ENCODE measurements at places on chromosomes 6 and 20. TPM values are rescaled to one million over a fixed set of nuclear protein-coding genes. Genes with fewer than 3 reads are reported as not detected.

GPX5 gene
- total RNA-seq: not detected

TAAR2 gene
- total RNA-seq: not detected

GPR31 gene
- not detected for total RNA-seq

PRL gene
- not detected for total RNA-seq

MEI4 gene
- total RNA-seq: 0.05 TPM

HSD17B8 gene
- 39.3 TPM for total RNA-seq

SNPH gene
- total RNA-seq: 2.8 TPM

TSHZ2 gene
- 8.1 TPM for total RNA-seq

TINAG gene
- total RNA-seq: not detected

SLC52A3 gene
- total RNA-seq: 2.2 TPM

TNNC2 gene
- total RNA-seq: 2.6 TPM

GRCh38 chr6:35602133-35602946 lies 86.4 kb downstream of the FKBP5 start:
- peak; percentile 76 for DNase-seq

DNA sequence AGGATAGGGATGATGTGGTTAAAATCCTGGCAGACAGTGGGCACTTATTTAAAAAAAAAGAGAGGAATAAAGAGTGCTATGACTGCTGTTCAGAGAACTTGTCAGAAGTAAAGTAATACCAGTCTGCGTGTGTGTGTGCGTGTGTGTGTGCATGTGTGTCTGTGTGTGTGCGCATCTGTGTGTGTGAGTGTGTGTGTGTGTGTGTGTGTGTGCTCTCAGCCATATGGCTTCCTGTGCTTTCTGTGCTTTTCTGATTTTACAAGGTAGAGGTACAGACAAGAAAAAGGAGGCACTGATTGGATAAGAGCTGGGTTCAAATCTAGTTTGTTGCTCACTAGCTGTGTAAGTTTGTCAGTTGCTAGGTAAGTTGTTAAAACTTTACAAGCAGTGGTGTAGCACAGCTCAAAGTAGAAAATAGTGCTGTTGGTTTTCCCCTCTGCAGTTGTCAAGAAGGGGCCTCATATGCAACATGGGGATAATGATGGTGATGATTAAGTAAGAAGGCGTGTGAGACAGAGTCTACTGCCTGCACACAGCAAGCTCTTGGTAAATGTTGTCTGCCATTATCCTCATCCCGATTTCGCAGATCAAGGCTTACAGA lies 155.3 kb upstream of the ZNF217 start:
- DNase-seq: no peak

DNA sequence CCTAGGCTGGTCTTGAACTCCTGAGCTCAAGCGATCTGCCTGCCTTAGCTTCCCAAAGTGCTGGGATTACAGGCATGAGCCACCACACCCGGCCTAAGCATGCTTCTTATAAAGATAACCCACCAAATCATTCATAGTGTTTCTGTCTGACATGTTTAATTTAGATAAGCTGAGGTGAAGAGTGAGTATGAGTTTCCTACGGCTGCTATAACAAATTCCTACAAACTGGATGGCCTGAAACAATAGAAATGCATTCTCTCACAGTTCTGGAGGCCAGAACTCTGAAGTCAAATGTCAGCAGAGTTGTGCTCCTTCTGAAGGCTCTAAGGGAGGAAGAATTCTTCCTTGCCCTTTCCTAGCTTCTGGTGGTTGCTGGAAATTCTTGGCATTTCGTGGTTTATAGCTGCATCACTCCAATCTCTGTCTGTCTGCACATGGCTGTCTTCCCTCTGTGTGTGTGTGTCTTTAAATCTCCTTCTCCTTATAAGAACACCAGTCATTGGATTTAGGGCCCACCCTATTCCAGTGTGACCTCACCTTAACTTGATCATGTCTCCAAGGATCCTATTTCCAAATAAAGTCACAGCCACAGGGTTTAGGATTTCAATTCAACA lies 29.9 kb downstream of the MAPK13 start:
- no peak for DNase-seq

- peak; percentile 85 for DNase-seq
These were observed 96.2 kb upstream of the RSPO3 start for GRCh38 chr6:127022302-127022701.

GRCh38 chr20:13857304-13857703 lies 72.5 kb downstream of the NDUFAF5 start:
- DNase-seq: no peak

- peak; percentile 70 for DNase-seq
These were observed 14.2 kb downstream of the PAX1 start for GRCh38 chr20:21719592-21720214.

- no peak for DNase-seq
These were observed 3.6 kb downstream of the SOX4 start for GRCh38 chr6:21596949-21597682.

DNA sequence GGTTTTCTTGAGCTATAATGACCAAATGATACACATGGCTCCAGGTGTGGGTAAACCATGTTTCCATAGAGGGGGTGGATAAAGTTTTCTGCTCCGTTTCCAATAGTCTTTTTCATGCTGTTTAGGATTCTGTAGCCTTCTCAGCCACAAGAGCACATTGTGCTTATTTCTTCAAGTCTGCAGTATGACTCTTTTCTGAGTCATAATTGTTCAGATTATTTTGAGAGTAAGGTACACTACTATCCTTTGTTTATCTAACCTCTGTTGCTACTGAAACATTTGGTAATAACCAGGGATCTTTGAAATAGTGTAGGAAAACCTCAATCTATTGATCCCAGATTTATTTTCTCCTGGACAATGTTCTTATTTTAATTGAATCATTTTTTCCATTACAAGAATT lies 247.9 kb upstream of the BMP2 start:
- DNase-seq: no peak

- no peak for DNase-seq
These were observed 158.9 kb downstream of the FLRT3 start for GRCh38 chr20:14178528-14178927.

GRCh38 chr6:159445351-159445750 lies 247.7 kb downstream of the SOD2 start:
- no peak for DNase-seq

GRCh38 chr6:123855506-123855905 lies 51.8 kb downstream of the NKAIN2 start:
- no peak for DNase-seq

GRCh38 chr6:11245381-11246256 lies 13.2 kb upstream of the NEDD9 start:
- no peak for DNase-seq

DNA sequence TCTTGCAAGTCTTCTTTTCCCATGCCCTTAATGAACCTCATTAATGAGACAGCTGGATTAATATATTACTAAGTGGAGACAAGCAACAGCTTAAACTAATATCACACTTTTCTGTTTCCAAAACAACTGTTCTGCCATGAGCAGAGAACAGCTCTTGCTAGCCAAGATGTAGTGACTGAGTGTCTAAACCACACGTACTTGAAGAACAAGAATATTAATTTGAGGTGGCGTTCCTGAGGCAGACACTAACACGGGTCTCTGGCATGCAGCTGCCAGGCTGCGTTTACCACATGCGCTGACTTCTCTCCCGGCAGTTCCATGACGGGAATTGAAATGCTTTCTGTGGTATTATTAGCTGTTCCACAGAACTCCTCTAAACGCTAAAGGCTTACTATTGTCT lies 80.6 kb downstream of the FNDC1 start:
- DNase-seq: no peak

DNA sequence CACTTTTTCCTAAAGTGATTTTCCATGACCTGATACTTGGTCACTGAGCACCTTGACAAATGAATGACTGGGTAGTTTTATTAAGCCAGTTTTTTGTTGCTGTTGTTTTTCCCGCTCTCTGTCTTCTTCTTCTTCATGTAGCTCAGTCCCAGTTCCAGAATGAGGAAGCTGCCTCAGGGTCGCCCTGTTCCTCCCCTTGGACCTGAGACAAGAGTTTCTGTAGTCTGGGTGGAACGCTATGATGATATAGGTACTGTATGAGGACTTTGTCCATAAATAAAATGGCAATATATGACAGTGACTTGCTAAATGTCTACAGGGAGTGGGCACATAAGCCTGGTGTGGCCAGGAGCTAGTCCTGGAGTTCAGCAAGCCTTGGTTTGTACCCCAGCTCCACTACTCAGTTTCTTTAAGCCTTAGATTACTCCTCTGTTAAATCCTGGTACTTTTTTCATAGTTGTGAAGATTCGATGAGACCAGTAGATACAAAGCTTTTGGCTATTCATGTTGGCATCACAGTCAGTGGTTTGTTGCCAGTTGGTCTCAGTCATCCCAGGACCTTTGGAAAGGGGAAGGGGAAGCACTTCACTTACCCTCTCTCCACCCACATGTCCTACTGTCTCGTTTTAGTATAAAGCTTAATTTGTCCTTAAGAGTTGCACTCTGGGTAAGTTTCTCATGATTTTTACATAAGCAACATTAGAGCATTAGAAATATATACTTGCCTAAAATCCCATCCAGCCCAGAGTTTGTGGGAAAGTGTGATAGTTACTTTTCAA lies 11.1 kb upstream of the ADIG start:
- DNase-seq: no peak

- no peak for DNase-seq
These were observed 248.9 kb upstream of the CITED2 start for GRCh38 chr6:139623372-139623771.

GRCh38 chr6:71402096-71402495 lies 113.5 kb downstream of the OGFRL1 start:
- DNase-seq: no peak

DNA sequence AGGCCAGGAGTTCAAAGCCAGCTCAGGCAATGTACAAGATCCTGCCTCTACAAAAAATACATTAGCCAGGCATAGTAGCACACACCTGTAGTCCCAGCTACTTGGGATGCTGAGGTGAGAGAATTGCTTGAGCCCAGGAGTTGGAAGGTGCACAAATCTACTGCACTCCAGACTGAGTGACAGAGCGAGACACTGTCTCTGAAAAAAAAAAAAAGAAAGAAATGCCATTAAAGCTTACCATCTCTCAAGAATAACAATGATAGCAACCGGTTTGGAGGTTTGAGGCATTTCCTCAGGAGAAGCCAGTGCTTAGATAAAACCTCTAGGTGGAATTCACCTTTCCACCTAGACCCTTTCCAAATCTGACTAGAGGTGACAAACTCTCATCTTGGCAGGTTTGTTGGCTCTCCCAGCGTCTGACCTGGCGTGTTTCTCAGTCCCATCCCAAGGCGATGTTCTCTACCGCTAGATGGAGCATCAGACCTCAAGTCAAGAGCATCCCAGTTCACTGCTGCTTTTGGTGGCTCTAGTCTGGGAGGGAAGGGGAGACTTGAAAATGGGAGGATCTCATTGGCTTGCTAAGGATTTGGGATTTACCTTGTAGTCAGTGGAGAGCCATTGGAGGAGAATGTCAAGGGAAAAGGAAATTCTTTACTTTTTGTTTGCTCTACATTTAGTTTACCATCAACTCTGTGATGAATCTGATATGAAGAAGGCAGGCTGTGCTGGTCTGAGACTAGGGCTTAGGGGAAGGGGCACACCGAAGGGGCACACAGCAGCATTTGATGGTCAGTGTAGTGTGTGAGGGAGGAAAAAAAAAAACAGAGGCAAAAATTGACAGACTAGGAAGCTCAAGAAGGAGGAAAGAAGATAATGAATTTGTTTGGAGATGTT lies 67.9 kb downstream of the NCOA7 start:
- DNase-seq: peak; percentile 41

DNA sequence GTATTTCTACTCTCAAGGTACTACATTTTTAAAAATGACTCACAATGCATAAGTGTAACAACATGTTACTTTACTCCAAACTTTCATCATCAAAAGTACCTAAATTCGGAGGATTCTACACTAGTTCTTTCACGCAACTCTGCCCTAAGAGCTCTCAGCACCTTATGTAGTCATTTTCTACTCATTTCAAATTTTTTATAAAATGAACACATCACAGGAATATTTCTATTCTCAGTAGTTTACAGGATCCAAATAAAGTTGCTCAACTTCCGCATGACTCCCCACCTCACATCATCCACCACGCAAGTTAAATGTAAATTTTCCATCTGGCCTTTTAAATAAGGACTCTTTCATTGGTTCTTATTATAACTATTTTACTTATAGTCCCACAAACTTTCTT lies 344.9 kb upstream of the MANEA start:
- no peak for DNase-seq
